ENCODE measurements at places on chromosomes 6 and 20.

- DNase-seq = no peak
Measured at GRCh38 chr6:90399970-90400369, 103.3 kb upstream of the BACH2 start.

DNA sequence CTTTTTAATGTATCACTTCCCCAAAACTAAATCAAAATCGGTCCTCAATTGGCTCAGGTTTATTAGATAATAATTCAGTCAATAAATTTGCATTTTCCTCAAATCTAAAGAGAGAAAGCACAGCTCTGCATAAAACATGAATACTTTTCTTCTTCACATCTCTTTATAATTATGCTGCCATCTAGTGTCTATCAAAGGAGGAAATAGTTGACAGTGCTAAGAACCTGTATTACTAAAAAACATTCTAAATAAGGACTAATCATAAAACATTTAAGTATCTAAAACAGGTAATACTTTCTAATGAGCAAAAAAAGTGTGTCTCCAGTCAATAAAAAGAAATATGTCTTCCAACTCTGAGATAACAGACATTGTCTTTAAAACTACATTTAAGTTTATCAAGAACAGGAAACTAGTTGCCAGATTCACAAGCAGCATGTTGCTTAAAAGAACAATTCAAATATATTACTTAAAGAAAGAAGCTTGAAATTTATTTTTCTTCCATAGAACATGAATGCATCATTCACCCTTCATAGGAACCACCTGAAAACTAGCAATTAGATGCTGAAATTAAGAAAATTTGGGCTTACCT lies 56.5 kb upstream of the DST start:
- DNase-seq = peak; percentile 52

DNA sequence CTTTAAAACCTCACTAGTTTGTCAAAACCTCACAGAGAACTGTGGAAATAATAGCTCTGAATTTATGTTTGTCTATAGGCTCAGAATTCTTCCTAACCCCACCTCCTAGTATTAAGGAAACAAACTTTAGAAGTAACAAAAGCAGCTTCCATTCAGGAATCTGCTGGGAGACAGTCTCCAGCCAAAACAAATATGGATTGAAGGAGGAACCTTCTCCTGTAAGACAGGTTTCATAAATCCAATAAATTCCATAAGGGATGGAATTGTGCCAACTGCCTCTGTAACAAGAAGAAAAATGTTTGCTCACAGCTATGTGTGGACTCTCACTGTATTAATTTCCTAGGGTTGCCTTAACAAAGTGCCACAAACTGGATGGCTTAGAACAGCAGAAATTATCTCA lies 7.5 kb downstream of the SYCP2 start:
- DNase-seq = peak; percentile 47

GRCh38 chr20:64196847-64197306 lies 32.6 kb downstream of the MYT1 start:
- no peak for DNase-seq

DNA sequence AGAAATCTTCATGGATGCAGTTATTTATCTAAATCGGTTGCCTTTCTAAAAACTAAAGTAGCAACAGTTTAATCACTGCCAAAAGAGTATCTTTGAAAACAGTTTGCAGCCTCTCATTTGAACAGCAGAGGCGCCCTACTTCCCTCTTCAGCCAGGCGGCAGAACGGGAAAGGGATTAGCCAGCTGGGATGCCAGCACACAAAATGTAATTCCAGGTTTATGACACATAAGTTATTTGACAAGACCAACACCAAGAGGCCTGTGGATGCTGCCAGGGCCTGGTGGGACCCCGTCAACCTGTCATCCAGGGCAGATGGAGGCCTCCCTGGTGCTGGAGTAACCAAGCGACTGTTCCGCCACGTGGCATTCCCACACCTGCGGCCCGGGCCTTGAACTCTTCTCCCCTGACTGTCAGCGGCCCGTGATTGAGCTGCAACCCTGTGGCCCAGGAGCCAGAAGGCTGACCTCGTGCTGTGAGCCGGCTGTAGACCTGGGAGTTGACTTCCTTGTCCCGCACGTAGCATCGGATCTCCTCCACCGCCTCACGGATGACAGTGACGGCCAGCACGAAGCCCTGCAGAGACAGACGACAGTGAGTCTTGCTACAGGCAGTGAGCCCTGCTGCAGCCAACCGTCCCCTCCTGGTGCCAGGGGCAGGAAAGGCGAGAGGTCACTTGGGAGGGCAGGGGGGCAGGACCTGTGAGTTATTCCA lies 55.5 kb downstream of the ATP9A start:
- DNase-seq = peak; percentile 37

DNA sequence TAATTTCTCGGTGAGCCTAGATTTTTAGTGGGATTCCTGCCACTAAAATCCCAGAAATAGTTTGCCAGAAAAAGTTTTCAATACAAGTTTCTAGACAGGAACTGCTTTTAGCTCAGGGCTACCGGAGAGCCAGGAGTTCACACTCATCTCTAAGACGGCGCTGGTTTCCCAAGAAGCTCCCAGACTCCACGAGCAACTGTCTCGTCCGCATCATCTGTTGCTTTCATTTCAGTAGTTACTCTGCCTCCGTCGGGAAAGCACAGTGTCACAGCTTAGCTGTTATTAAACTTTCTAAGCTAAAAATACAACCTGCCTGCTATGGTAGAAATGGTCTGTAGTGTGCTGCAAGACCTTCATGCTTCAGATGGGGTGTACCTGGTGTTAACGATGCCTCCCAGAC lies 197.3 kb upstream of the SNX9 start:
- DNase-seq = peak; percentile 55

DNA sequence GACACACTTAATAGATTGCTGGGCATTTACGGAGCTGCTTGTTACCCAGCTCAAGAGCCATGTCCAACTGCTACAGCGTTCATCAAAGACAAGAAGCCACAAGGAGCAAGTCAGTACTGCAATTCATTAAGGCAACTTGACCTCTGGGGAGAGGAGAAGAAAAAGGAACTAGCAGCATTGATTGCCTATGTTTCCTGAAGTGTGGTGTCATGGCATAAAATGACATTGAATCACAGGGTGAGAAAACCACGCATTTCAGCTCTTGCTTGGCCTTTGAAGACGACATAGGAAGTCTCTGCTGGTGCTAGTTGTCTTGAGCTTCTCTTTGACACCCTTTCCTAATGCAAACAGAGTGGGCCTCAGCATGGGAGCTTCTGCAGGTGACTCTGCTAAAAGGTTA lies 139.1 kb downstream of the CDH26 start:
- no peak for DNase-seq

DNA sequence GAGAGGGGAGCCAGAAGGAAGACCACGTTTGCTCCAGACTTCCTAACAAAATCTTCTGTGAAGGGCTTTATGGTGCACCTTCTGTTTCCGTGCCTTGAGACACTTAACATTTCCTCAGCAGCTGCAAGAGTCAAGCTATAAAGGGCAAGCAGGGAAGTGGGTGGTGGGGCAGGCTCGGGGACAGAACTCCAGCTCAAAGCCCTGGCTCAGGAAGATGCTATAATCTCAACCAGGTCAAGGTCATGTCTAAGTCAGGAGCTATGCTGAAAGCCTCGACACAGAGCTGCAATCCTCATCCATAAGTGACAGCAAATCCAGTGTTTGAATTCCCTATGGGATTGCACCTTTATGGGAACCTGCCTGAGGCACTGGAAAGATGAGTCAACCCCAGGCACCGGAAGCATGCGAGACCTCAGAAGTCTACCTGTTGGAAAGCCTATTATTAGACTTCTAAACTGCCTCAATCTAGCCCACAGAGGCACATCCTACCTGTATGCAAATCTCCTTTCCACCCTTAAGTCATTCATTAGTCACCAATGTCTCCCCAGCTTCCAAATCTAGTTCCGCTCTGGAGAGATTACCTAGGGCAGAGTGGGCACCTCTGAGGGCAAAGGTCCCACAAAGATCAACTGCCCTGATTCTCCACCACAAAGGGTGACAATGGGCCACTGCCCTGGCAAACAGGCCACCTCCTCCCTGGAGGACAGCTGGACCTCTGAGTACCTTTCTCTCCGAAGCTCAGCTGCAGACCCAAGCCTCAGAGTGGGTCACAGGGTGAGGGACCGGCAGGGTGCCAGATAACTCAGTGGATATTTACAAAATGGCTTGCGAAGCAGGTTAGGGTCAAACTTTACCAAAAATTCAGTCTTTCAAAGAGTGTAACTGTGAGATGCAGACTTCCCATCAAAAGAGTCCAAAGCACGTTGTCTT lies 287.0 kb downstream of the CDC5L start:
- DNase-seq = no peak

- DNase-seq = no peak
Measured at GRCh38 chr20:58173930-58174707, 54.3 kb downstream of the ANKRD60 start.

- no peak for DNase-seq
Measured at GRCh38 chr6:43878127-43878634, 108.2 kb downstream of the VEGFA start.

DNA sequence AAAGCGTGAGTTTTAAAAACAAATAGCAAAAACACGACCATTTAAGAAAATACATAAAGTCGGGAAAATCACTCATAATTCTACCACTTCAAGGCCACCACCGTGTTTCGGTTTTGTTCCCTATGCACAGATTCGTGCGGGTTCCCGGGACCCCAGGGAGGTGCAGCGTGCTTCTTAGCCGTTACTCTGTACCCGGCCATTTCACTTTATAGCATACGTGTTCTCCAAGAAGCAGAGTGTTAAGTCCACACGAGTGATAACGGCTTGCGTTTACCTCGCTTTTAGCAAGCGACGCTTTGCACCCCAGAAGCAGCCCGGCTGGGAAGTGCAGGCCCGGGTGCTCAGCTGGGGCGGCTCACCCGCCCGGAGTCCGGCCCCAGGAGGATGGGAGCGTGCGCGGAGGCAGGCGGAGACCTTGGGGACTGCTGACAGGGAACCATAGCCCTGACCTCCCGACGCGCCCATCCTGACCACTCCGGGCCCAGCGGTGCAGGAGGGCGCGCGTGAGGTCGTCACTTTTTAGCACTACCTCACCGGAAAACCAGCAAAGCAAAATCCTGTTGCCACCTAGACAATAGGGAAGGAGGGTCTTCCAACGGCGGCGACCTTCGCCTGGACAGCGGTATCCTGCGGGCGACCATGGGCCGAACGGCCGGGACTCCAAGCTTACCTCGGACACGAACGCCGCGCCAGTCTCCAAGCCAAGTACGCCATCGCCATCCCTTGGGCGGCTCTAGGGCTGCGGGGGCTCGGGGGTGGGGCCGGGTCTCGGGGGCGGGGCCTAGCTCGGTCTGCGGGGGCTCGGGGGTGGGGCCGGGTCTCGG lies at the start of gene ECI2:
ECI2 (minus strand) TSS at position 735 of the 824 bp plus-strand sequence; CDS start at position 720, 15 bp downstream.
- peak; percentile 74 for DNase-seq

DNA sequence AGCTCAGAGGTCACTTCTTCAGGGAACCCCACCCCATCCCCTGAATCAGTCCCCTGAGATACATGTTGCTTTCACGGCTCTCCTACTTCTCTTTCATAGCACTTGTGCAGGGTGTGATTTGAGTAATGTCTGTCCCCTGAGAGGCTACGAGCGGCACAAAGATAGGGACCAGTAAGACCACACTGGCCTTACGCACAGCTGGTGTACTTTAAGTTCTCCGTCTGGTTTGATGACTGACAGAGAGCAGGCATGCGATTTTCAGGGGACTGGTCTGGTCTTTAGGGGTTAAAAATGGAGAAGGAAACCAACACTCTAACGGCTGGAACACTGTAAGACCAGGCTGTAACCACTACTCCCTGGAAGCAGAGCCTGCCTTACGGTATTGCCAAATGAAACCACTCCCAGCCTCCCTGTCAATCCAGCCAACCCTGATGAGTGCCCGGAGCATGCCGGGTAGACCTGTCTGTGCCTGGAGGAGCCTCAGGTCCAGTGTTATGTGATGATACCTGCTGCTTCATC lies 47.1 kb downstream of the ELMO2 start:
- no peak for DNase-seq

DNA sequence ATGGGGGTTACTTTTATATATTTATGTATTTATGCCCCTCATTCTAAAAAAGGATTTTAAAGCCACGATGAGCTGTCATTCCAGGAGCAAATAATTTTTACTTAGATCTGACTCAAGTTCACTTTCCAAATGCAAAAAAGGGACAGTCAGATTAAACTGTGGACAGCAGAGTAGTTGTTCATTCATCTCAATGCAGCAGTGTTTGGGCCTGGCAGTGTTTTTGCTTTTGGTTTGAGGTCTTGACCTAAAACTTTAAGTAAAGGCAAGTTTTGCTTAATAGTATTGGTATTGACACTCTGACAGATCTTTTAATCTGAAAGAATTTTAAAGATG lies 13.9 kb downstream of the JARID2 start:
- DNase-seq = no peak

- peak; percentile 97 for DNase-seq
Measured at GRCh38 chr20:10922941-10923340, 249.1 kb upstream of the JAG1 start.

GRCh38 chr6:9979996-9980395 lies 434.9 kb downstream of the TFAP2A start:
- DNase-seq = no peak

DNA sequence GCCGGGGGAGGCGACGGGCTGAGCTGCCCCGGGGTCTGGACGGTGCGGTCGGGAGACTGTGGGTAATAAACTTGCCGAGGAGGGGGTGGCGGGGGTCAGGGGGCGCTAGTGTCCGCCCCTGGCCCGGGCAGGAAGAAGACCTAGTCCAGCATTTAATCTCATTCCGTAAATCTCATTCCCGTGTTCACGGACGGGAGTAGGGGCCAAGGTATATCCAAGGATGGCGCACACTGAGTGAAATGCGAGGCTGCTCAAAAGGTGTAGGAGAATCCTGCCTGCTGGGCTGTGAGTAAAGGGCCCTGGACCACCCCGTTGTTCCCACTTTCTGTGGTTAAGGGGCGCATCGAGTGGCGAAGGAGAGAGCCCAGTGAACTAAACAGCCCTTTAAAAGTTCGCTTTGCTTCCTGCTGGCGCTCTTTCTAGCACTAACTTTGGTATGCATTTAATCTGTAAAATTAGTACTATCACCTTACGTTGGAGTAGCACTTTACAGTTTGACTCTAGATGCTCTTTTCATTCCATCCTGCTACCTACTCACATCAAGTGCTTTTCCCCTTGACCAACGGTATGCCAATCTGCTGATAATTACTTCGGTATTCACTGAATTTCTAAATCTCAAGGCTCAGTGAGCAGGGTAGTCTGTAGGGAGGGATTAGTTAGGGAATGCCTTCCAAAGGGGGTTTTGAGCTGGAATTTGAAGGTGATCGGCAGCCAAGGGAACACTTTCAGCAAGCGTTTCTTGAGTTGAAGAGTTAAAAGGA lies 730 bp downstream of the PARD6B start:
- DNase-seq = no peak

DNA sequence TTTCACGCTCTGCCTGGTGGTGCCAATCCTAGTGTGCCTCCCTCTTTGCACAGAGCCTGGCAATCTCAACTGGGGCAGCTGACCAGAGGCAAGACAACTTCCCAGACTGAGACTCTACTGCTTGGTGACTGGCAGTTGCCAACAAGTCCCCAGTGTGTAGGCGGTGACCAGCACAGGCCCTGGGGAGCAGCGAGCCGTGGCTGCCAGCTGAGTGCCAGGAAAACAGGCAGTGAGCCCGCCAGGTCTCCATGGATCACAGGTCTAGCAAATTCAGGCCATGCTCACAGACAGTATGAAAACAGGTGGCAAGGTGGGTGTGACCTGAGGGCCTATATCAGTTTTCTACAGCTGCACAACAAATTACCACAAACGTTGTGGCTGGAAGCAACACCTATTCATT lies 289.9 kb downstream of the KIF16B start:
- no peak for DNase-seq
